ENCODE measurements at places on chromosomes 6 and 20.

DNA sequence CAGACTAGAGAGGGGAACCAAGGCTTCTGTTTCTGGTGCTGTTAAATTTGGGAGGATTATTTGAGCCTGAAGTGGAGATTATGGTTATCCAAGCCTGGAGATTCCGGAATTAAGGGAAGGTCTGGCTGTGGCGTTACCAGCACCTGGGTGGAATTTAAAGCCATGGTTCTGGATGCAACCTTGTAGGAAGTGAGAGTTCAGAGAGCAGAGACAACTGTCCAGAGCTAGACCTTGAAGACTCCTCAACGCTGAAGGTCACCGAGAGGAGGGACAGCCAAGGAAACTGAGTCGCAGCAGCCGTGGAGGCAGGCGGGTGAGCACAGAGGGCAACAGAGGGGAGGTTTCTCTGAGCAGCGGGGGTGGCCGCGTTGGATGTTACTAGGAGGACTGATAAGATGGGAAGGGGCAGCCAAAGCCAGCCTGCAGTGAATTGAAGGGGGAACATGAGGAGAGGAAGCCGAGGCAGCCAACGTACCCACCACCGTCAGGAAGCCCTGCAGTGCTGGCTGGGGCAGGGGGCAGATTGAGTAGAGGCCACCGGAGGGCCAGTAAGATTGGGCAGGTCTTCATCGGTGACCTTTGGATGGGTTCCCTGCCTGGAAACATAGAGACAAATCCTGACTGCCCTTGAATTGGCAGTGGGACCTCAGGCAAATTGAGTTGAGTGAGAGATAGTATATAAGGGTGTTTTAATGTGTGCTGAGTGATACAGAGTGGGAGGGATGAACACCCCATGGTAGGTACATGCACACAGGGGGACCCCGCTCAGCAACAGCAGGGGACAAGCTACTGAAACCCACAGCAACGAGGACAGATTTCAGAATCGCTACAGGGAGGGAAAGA lies 90.3 kb downstream of the SNX5 start:
- DNase-seq: no peak

DNA sequence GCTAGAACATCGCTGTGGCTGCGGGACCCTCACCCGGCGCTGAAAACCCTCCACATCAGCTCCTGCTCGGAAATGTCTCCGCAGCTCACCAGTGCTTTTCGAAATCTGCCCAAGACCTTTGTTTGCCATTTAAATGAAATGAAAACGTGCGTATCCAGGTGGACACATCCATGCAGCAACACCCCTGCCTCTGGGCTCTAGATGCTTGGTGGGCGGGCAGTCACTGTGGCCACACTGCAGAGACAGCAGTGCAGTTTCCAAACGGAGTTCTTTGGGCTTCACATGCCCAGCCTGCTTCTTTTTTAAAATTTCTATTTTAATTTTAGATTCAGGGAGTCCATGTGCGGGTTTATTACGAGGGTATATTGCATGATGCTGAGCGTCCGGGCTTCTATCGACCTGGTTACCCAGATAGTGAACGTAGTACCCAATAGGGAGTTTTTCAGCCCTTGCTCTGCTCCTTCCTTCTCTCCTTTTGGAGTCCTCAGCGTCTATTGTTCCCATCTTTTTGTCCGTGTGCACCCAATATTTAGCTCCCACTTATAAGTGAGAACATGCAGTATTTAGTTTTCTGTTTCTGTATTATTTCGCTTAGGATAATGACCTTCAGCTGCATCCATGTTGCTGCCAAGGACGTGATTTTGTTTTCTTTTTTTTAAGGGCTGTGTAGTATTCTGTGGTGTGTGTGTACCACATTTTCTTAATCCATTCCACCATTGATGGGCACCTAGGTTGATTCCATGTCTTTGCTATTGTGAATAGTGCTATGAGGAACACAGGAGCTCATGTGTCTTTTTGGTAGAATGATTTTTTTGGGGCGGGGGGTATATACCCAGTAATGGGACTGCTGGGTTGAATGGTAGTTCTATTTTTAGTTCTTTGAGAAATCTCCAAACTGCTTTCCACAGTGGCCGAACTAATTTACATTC lies 4.8 kb upstream of the TUBB2B start:
- no peak for DNase-seq

- no peak for DNase-seq
Measured at GRCh38 chr6:156697225-156697830, 79.8 kb upstream of the ARID1B start.

- DNase-seq: no peak
Measured at GRCh38 chr6:138455746-138456400, 43.4 kb downstream of the NHSL1 start.

DNA sequence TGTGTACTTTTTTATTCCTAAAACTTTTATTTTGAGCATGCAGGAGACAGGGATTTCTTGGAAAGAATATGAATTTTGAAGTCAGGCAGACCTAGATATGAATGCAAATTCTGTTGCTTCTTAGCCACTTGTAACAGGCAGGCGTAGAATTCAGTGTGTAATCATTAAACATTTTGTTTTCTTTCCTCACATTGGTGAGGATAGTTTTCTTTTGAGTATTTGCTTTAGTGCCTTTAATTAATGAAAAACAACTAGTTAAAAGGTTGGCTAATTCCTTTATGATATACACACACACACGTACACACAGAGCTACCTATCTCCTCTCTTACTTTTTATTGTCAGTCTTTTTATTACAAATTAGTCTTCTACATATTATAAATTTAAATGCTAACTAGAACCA lies 342.3 kb downstream of the CDKAL1 start:
- no peak for DNase-seq

DNA sequence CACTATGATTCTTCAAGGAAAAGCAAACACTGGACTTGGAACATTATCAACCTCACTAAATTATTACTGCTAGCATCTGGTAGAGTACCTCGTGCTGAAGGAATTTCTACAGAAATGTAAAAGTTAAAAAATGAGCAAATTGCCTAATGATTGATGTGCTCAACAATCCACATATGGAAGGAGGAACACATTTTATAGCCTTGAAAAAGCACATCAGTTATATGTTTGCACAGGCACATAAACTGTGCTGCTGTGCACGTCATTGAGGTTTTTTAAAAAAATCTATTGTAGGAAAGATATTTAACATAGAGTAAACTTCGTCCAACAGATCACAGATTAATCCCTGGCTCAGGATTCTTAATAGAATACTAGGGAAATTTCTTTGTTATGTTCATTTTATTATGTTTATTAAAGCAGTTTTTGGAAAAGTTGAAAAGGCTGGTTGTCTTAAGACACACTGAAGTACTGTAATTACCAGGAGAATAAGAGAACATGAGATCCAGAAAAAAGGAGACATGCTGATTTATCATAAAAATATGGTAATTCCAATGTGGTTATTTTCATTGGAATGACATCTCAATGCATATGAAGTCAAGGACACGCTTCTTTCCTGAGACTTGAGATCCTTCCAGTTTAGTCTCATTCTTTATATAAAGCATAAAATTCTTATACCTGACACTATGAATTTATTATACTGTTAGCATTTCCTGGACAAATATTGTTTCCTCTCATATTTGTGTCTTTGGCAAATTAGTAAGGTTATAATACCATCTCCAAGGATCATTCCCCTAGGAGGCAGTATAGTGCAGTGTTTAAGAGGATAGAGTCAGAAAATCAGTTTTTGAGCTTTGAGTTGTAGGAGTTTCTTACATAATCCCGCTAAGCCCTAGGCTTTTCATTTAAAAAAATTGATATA lies 511.1 kb downstream of the TENT5A start:
- DNase-seq: no peak

DNA sequence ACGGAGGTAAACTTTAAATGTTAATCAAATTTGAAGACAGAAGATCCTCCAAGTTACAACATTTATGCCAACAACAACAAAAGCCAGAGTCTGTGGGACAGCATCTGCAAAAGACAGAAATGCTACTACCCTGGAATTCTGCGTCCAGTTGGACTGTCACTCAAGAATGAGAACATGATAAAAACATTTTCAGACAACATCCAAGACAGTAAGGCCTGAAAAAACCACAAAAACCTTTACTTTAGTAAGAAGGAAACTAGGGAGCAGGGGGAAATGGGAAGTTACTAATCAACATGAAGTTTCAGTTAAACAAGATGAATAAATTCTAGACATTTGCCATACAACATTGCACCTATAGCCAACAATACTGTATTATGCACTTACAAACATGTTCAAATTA lies 77.6 kb downstream of the MLIP start:
- no peak for DNase-seq

DNA sequence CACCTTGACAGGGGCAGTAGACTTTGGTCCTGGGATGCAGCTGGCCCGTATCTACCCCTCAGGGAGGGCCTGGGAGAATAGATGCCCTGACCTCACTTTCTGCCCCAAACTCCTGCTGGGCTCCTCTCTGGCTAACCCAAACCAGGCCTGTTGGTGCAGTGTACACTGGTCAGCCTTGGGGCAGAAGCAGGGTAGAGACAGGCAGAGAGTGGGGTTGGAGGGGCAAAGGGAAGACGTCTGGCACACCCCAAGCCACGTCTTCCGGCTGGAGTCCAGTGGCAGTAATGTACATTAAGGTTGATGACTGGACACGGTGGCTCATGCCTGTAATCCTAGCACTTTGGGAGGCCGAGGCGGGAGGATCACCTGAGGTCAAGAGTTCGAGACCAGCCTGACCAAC lies 9.3 kb downstream of the DDR1 start:
- DNase-seq: no peak

DNA sequence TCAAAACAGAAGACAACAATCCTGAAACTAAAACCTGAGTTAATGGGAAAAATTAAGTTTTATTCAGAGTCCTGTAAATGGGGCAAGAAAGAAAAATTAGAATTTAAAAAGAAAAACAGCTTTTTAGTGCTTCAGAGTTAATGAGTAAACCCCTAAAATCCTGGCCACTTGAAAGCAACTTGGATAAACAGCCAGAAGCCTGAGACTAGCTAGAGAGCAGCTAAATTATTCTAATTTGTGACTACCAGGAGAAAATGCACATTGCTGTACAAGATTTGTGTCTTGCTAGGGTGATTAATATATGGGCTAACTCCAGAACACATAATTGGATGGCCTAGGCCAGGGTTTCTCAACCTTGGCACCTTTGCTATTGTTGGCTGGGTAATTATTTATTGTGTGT lies 62.4 kb upstream of the ARG1 start:
- DNase-seq: no peak

GRCh38 chr20:51070621-51071020 lies 47.7 kb upstream of the KCNG1 start:
- no peak for DNase-seq

GRCh38 chr6:20096536-20096935 lies 115.7 kb downstream of the MBOAT1 start:
- no peak for DNase-seq

- no peak for DNase-seq
Measured at GRCh38 chr20:40698744-40699143, 9.7 kb upstream of the MAFB start.

DNA sequence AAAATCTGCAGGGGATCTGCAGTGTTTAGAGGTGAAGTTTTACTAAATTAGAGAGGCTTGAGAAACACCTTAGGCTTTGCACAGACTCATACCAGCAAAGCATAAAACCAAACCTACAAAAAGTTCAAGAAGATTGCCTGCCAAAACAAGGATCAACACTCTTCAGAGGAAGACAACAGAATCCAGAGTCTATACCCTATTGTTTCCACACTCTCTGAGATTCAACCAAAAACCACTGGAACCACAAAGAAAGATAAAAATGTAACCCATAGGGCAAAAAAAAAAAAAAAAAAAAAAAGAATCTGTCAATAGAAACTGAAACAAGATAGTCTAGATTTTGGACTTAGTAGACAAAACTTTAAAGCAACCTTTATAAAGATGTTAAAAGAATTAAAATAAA lies 102.7 kb downstream of the ANKRD60 start:
- DNase-seq: no peak

DNA sequence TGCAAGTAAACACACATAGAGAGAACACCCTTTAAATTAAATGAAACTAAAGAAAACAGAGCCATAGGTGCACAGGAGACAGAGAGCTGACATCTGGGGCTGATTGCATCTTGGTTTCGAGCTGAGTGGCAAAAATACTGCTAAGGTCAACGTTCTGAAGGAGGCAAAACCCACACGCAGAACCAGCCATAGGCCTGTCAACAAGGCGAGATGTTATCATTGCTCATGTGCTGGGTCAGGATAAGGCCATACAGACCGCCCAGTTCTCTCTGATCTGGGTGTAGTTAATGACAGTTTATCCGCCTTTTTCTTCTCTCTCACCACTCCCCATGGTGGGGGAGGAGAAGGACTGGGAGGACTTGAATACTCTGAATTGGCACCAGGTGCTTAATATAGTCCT lies 4.5 kb upstream of the FAM110A start:
- DNase-seq: no peak

GRCh38 chr6:144630857-144631256 lies 345.7 kb downstream of the UTRN start:
- DNase-seq: no peak

- no peak for DNase-seq
Measured at GRCh38 chr6:44672086-44672485, 284.6 kb downstream of the CDC5L start.

GRCh38 chr20:11192106-11192505 lies 518.3 kb upstream of the JAG1 start:
- DNase-seq: no peak

GRCh38 chr6:130679684-130680083 lies 147.5 kb upstream of the SMLR1 start:
- DNase-seq: no peak

DNA sequence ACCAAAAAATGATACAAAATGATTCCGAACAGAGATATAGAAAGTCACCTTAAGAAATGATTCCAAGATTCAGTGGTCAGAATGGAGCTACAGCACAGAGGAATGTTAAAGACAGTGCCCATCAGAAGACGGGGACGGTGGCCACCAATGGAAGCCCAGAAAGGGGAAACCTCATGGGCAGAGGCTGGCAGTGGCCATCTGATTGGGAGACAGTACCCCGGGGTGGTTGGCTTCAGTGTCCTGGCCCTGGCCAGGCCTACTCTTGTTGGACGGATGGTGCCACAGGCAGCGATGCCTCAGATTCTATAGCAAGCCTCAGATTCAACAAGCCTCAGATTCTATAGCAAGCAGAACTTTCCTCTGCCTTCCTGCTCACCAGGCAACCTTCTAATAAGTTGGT lies 16.6 kb upstream of the PI16 start:
- DNase-seq: no peak

DNA sequence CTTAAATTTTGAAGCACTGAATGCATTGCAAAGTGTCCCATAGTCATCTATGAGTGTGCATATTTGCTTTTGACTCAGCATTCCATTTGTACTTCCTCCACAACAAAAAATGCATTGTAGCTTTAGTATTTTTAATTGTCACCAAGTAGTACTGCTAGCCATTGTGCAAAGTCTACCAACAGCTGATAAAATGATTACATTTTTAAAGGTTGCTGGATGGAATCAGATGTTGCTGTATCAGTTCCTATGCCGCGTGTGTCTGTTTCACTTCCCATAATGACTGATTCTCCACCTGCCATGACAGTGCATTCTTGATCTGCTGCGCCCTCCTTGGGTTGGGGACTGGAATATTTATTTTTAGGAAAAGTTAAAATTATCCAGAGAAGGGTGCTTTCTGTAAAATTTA lies 41.2 kb downstream of the SLX4IP start:
- no peak for DNase-seq

DNA sequence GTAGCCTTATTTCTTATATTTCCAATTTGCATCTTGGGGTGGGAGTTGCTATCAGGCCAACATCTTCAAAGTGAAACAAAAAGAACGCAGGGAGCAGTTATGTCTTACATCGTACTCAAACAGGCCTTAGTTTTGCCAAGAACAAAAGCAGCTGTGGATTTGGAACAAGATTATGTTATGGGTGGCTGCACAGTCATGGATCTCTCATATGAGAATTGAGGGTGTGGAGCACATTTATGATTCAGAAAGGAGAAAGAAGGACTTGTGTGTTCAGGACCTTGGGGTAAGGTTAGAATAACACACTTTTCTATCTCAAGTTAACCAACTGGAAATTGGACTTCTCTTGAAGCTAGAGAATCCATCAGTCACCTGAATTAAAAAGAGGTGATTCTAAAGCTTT lies 259.9 kb downstream of the FOXA2 start:
- DNase-seq: no peak
